ENCODE measurements at places on chromosomes 11 and 22.

GRCh38 chr11:73956876-73957653 is 6.2 kb downstream of the DNAJB13 start:
- H3K27me3 ChIP-seq = no peaks in the 10 kb centered on the region
- no peak overlapping the region for H3K4me3 ChIP-seq
- no peaks in the 10 kb centered on the region for H3K4me1 ChIP-seq
- DNase-seq = no peak
- H3K27ac ChIP-seq = no peak overlapping the region

- no peaks in the 10 kb centered on the region for H3K36me3 ChIP-seq
- H3K27ac ChIP-seq = no peak overlapping the region
- no peak for DNase-seq
- H3K4me3 ChIP-seq = no peak overlapping the region
- no peaks in the 10 kb centered on the region for H3K27me3 ChIP-seq
Measured at GRCh38 chr11:1875093-1875850, 16.4 kb downstream of the PRR33 start.

GRCh38 chr11:19394525-19395016 is 153.8 kb upstream of the E2F8 start:
- H3K4me1 ChIP-seq = peaks cover 4% of the 10 kb centered on the region
- DNase-seq = no peak
- H3K36me3 ChIP-seq = no peaks in the 10 kb centered on the region
- no peaks in the 10 kb centered on the region for H3K27me3 ChIP-seq

GRCh38 chr11:40179541-40179940 is 1279.9 kb downstream of the LRRC4C start:
- no peaks in the 10 kb centered on the region for H3K36me3 ChIP-seq
- DNase-seq = no peak
- no peaks in the 10 kb centered on the region for H3K27me3 ChIP-seq
- H3K4me3 ChIP-seq = no peak overlapping the region
- H3K27ac ChIP-seq = no peak overlapping the region

GRCh38 chr22:50011447-50012210 is 936 bp downstream of the IL17REL start:
- DNase-seq = no peak
- peaks cover 10% of the 10 kb centered on the region for H3K4me1 ChIP-seq
- no peak overlapping the region for H3K4me3 ChIP-seq
- H3K27ac ChIP-seq = no peak overlapping the region
- H3K36me3 ChIP-seq = no peaks in the 10 kb centered on the region
- peaks cover 14% of the 10 kb centered on the region for H3K27me3 ChIP-seq

GRCh38 chr11:79087238-79087960 is 353.4 kb downstream of the TENM4 start:
- H3K36me3 ChIP-seq = no peaks in the 10 kb centered on the region
- H3K27me3 ChIP-seq = no peaks in the 10 kb centered on the region
- H3K4me3 ChIP-seq = no peak overlapping the region

DNA sequence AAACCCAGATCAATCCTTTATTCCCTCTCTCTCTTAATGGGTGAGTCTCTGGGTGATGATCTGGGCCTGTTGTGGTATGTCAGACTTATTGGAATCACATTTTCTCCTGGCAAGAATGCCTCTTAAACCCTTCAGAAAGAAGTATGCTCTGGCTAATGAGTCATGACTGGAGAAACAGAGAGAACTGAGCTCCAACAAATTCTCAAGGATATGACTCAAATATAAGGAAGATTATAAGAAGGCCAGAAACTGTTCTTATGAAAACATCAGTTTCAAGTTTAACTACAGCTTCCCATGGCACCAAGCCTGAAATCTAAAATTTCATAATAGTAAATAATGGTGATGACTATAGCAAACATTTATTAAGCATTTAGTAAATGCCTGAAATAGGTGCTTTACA is 83.9 kb downstream of the OR5AK2 start:
- no peaks in the 10 kb centered on the region for H3K36me3 ChIP-seq
- no peaks in the 10 kb centered on the region for H3K27me3 ChIP-seq
- H3K4me3 ChIP-seq = no peak overlapping the region

DNA sequence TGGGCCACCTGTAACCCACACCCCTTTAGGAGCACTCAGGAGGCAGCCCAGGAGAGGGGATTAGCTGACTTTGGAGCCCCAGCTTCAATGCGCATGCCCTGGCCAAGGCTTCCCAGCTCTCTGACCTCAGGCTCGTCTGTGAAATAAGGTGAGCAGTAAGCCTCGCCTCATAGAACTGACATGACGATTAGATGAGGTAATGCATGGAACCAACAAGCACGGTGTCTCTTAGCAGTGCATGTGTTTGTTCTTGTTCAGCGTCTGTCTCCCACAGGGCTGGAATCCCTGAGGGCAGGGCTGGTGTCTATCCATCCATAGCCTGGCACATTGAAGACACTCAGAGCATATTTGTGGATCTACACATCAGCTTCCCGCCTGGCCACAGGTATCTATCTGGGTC is 415.4 kb downstream of the MN1 start:
- no peaks in the 10 kb centered on the region for H3K36me3 ChIP-seq
- H3K4me1 ChIP-seq = no peaks in the 10 kb centered on the region
- DNase-seq = no peak
- no peak overlapping the region for H3K4me3 ChIP-seq
- no peak overlapping the region for H3K27ac ChIP-seq

GRCh38 chr11:129239207-129239606 is 47.1 kb upstream of the ARHGAP32 start:
- no peaks in the 10 kb centered on the region for H3K36me3 ChIP-seq
- H3K27ac ChIP-seq = no peak overlapping the region
- no peak overlapping the region for H3K4me3 ChIP-seq
- no peaks in the 10 kb centered on the region for H3K4me1 ChIP-seq
- no peaks in the 10 kb centered on the region for H3K27me3 ChIP-seq
- no peak for DNase-seq

All from iPS DF 6.9 (cell line).